Activated T-helper 17 cell treated with anti-CD3 and anti-CD28 coated beads, Interleukin-2, amount 50 U/mL, for 72 hours (primary cell): ENCODE measurements at places on chromosomes 1 and 21. TPM values are rescaled to one million over a fixed set of nuclear protein-coding genes. Genes with fewer than 3 reads are reported as not detected.

- no peak for ATAC-seq
Observed at GRCh38 chr1:94160811-94161210, 39.9 kb upstream of the ABCA4 start.

GRCh38 chr1:231177226-231177625, 15.4 kb downstream of the TRIM67 start:
- no peak for ATAC-seq

DNA sequence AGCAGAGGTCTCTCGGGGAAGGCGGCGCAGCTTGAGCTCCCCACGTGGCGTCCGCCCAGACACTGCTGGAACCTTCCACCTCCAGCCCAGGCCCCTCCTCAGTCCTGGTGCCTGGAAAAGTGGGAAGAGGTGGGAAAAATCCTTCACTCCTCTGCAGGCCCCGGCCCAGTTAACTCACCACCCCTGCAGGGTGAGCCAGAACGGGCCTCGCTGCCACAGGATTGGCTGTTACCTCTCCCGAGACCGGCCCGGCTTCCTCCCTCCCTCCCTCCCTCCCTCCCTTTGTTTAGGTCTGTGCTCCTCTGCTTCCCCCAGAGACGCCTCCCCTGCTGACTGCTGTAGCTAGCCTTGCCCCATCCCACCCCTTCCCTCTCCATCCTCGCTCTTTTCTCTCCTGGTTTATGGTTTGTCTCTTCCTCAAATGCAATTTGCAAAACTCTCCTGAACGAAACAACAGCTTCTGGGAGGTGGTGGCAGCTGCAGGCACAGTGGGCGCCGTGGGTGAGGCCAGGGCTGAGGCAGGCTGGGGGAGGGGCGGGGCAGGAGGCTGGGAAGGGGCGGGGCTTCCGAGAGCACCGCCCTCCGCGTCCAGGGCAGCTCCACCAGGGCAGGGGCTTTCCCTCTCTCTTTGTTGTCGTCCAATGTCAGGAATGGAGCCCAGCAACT, 6.5 kb downstream of the CAPN9 start:
- ATAC-seq: peak; percentile 56

Gene ADGRL2
- not detected for total RNA-seq

Gene VWA1
- 0.84 TPM for total RNA-seq

GRCh38 chr1:206804156-206804737, 32.0 kb upstream of the IL10 start:
- no peak for ATAC-seq

Gene CFHR1
- total RNA-seq: not detected

DNA sequence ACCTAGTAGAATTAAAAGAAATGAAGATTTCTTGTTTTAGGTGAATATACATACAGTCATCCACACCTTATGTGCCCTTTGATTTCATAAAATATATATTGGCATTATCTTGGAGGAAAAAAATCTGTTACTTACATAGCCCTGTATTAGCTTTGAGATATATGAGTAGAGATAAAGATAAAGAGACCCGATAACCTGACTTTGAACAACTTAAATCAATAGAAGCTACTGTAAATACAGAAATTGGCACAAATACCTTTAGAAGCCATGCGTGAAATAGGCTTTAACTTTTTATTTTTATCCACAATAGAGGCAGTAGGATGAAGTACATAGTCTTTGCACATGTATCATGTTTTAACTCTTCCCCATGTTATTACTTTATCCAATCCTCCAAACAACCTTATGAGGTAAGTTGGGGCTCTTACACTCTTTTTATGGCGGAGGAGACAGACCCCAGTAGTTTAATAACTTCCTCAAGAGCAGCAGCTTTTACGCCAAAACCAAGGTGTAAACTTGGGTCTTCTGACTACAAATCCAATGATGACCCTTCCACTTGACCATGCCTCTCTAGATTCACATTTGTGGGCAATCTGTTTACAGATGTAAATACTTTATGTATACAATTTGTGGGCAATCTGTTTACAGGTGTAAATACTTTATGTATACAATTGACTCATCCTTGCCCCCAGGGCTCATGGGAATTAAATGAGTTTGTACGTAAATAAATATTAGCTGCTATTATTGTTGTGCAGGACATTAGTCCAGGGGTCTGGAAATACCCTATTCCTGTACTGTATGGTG, 2.1 kb downstream of the CD55 start:
- no peak for ATAC-seq
